ENCODE measurements at places on chromosomes 6 and 20. TPM values are rescaled to one million over a fixed set of nuclear protein-coding genes. Genes with fewer than 3 reads are reported as not detected.

The MUCL3 gene
- polyA plus RNA-seq = not detected

The TCP11 gene
- not detected for polyA plus RNA-seq

The TMEM63B gene
- polyA plus RNA-seq = 2.3 TPM

The TMEM217 gene
- 0.42 TPM for polyA plus RNA-seq

The ASIP gene
- polyA plus RNA-seq = not detected

The TUBB2B gene
- polyA plus RNA-seq = 0.22 TPM

The LCA5 gene
- polyA plus RNA-seq = not detected

The CST1 gene
- not detected for polyA plus RNA-seq

The SUPT3H gene
- polyA plus RNA-seq = 13.6 TPM

The CFB gene
- polyA plus RNA-seq = not detected

The NKAPL gene
- not detected for polyA plus RNA-seq

The PNISR gene
- polyA plus RNA-seq = 67.6 TPM

The TP53TG5 gene
- 0.11 TPM for polyA plus RNA-seq

The COL9A1 gene
- polyA plus RNA-seq = not detected

The RHAG gene
- not detected for polyA plus RNA-seq

The TMC2 gene
- polyA plus RNA-seq = not detected

The GNRH2 gene
- not detected for polyA plus RNA-seq

The IL17A gene
- 0.16 TPM for polyA plus RNA-seq

The HCK gene
- 0.48 TPM for polyA plus RNA-seq

The VSTM2L gene
- polyA plus RNA-seq = not detected

The GPLD1 gene
- not detected for polyA plus RNA-seq

The MCCD1 gene
- not detected for polyA plus RNA-seq

The PTPRK gene
- polyA plus RNA-seq = 1.5 TPM

The PBOV1 gene
- polyA plus RNA-seq = not detected

The PAK5 gene
- polyA plus RNA-seq = not detected

The HUS1B gene
- 2.3 TPM for polyA plus RNA-seq

The TBC1D32 gene
- not detected for polyA plus RNA-seq

The TINAG gene
- not detected for polyA plus RNA-seq

The PI16 gene
- 53.8 TPM for polyA plus RNA-seq

The MCHR2 gene
- polyA plus RNA-seq = not detected

The RAB22A gene
- 17.1 TPM for polyA plus RNA-seq

The E2F1 gene
- 0.89 TPM for polyA plus RNA-seq

The SLC16A10 gene
- 7.7 TPM for polyA plus RNA-seq

The OPRL1 gene
- 1.1 TPM for polyA plus RNA-seq

The OPN5 gene
- polyA plus RNA-seq = not detected

The ELOVL4 gene
- polyA plus RNA-seq = 5.5 TPM

The HLA-DQA1 gene
- not detected for polyA plus RNA-seq

The BPIFB1 gene
- not detected for polyA plus RNA-seq

The MTFR2 gene
- polyA plus RNA-seq = 1.1 TPM

The TNNC2 gene
- polyA plus RNA-seq = 0.67 TPM

The IL17F gene
- not detected for polyA plus RNA-seq

The GABRR1 gene
- polyA plus RNA-seq = not detected

The TFAP2D gene
- not detected for polyA plus RNA-seq

The LY6G6F gene
- not detected for polyA plus RNA-seq

The VIP gene
- not detected for polyA plus RNA-seq

The RTF2 gene
- polyA plus RNA-seq = 123 TPM

The GLP1R gene
- not detected for polyA plus RNA-seq

The SAPCD1 gene
- 0.89 TPM for polyA plus RNA-seq

The RAET1L gene
- not detected for polyA plus RNA-seq
